GM23248 (cell line): ENCODE measurements at places on chromosomes 6 and 20. TPM values are rescaled to one million over a fixed set of nuclear protein-coding genes. Genes with fewer than 3 reads are reported as not detected.

MYCT1 gene
- polyA plus RNA-seq: 0.42 TPM in 1 of 2 replicates, not detected in the other

ENPP4 gene
- 1.1 and 1.6 TPM in 2 replicates for polyA plus RNA-seq

POM121L2 gene
- not detected in 2 replicates for polyA plus RNA-seq

SLC17A9 gene
- polyA plus RNA-seq: 17.7 and 23.2 TPM in 2 replicates

- DNase-seq: no peak
Measured at GRCh38 chr6:44272999-44273566, 2.8 kb downstream of the TMEM151B start.

DNA sequence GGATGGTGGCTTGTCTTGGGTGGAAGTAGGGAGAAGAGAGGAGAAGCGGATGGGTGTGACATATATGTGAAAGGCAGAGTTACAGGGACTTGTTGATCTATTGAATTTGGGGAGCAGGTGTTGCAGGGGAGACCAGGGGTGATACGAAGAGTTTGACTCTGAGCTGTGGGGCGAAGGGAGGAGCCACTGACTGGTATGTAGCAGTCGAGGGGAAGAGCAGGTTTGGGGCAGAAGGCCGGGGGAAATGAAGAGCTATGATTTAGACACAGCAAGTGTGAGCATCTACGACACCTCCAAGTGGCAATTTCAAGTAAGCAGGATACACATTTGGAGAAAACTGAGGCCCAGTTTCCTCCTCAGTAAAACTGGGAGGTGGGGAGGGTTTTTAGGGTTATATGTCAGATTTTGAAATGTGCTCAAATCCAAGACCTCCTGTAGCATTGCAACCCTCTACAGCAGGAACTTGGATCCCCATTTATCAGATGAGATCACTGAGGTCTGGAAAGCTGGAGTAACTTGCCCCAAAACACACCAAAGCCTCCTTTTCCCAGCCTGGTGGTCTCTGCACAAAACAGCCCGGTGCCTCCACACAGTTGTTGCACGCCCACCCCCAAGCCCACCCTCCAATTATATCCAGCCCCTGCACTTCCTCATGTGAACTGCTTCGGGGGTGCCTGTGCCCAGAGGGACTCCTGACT lies 137.8 kb downstream of the PREX1 start:
- DNase-seq: no peak

- no peak for DNase-seq
Measured at GRCh38 chr20:44370639-44371218, 15.2 kb downstream of the HNF4A start.

DNA sequence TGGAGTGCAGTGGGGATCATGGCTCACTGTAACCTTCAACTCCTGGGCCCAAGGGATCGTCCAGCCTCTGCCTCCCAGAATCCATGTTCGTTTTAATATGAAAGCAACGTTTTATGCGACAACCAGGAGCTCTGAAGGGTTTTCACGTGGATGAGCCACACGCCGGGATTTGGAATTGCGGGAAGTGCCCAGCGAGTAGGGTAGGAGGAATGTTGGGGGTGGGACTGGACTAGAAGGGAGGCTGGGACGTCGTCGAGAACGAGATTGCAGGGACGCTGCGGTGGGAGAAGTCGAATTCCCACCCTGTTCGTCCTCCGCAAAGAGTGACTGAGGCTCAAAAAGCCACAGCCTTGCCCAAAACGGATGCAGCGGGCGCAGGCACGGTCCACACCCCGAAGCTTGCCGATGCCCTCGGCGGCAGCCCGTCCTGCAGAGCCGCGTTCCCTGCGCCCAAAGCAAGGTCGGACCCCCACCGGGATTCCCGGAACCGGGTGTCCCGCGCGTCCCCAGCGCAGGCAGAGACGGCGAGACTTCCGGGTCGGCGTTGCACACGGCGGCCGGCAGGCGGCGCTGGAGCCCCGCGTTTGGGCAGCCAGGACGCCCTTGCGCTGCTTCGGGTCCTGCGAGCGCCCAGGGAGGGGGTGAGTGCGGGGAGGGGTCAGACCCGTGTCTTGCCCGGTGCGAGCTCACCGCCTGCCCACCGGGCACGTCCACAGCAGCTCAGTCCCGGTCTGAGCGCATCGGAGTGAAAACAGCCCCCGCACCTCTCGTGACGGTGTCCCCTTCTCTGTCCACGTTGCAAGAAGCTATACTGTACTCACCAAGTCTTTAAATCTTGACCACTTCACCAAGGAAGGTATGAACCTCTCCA lies 87.8 kb downstream of the DHX35 start:
- peak; percentile 75 for DNase-seq

DNA sequence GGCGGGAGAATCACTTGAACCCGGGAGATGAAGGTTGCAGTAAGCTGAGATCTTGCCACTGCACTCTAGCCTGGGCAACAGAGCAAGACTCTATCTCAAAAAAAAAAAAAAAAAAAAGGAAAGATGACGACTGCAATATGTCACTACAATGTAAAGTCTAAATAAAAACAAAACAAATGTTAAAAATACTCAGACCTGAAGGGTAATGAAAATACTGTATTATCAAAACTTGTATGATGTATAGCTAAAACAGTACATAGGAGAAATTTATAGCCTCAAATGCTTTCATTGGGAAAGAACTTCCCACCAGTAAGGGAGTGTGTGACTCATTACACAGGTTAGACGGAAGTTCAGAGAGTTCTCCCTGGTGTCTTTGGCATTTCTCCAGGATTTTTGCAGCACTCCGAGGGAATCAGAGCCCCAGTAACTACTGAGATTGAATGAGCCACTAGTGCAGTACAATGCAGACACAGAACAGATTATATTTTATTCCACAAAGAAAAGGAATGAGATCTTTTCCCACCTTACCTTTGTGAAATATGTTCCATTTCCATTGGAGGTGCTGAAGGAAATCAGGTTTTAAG lies 12.5 kb upstream of the RALGAPB start:
- DNase-seq: peak; percentile 60
